IPS DF 6.9 (cell line): ENCODE measurements at places on chromosomes 3 and 15.

DNA sequence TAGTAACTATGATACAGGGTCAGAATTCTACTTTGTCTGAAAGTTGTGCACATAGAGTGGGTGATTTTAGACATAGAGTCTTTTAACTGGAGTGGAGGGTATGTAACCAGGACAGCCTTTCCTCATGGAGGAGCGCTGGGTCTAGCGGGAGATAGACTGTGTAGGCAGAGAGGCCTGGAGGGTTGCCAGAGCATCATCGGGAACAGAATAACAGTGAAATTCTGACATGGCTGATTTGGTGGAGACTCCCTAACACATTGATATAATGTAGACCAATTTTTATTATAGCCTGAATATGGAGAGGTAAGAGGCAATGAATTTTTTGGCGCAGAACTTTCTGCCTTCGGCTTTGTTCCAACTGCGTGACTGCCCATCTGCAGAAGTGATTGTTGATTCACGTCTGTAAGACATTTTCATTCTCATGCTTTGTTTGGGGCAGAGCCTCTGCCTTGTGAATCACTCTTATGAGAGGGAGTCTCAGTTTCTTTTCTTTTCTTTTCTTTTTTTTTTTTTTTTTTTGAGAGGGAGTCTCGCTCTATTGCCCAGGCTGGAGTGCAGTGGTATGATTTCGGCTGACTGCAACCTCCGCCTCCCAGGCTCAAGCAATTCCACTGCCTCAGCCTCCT, 16.0 kb downstream of the LPP start:
- DNase-seq = no peak
- H3K4me3 ChIP-seq = no peak overlapping the region
- H3K27me3 ChIP-seq = no peaks in the 10 kb centered on the region
- H3K27ac ChIP-seq = no peak overlapping the region
- H3K36me3 ChIP-seq = no peaks in the 10 kb centered on the region

GRCh38 chr15:81098349-81098748, 35.7 kb upstream of the CFAP161 start:
- no peak overlapping the region for H3K4me3 ChIP-seq
- no peaks in the 10 kb centered on the region for H3K36me3 ChIP-seq
- DNase-seq = no peak
- H3K27ac ChIP-seq = no peak overlapping the region
- H3K27me3 ChIP-seq = no peaks in the 10 kb centered on the region

DNA sequence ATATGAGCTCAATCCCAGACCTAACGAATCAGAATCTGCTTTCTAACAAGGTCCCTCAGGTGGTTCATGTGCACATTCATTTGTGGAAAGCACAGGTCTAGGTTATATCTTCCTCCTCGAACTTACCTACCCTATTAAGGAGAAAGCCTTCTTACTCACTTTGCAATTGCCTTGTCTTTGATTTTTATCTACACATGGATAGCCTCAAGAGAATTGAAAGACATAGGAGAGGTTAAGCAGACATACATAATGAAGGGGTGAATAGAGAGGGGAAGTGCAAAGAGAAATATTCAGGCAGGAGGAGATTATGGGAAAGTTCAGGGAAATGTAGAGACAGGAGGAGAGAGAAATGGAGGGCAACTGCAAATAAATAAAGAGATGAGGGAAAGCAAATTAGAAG, 422.9 kb upstream of the ADAMTS9 start:
- H3K27me3 ChIP-seq = no peaks in the 10 kb centered on the region
- no peak for DNase-seq
- no peak overlapping the region for H3K27ac ChIP-seq
- no peaks in the 10 kb centered on the region for H3K36me3 ChIP-seq
- H3K4me3 ChIP-seq = no peak overlapping the region
- H3K4me1 ChIP-seq = no peaks in the 10 kb centered on the region

DNA sequence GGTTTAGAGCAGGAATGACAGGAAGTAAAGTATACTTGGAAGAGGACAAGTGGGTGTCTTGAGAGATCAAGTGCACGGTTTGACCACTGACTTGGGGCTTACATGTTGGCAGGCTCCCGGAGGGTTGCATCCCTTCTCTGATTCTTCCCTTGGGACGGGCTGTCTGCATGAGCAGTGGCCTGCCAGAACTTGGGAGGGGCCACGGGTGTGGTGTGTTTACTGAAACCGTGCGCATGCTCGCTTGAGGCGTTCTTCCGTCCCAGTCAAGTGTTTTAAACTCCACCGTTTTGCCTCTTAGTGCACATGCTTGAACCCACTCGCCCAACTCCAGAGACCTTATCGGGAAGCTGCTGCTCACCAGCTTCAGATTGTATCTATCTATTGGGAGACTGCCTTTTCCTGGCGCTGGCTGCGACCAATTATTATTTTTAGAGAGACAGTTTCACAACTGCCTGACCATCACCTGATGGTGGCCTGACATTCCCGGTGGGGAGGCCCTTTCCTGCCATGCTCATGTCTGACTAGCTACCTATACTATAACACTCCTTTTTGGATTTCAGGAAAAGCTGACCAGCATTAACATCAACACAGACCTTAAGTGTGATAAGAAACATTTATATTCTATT, 14.9 kb upstream of the C3orf22 start:
- no peaks in the 10 kb centered on the region; the same call in 1 of the 2 replicates for H3K4me1 ChIP-seq
- H3K36me3 ChIP-seq = no peaks in the 10 kb centered on the region
- DNase-seq = no peak

DNA sequence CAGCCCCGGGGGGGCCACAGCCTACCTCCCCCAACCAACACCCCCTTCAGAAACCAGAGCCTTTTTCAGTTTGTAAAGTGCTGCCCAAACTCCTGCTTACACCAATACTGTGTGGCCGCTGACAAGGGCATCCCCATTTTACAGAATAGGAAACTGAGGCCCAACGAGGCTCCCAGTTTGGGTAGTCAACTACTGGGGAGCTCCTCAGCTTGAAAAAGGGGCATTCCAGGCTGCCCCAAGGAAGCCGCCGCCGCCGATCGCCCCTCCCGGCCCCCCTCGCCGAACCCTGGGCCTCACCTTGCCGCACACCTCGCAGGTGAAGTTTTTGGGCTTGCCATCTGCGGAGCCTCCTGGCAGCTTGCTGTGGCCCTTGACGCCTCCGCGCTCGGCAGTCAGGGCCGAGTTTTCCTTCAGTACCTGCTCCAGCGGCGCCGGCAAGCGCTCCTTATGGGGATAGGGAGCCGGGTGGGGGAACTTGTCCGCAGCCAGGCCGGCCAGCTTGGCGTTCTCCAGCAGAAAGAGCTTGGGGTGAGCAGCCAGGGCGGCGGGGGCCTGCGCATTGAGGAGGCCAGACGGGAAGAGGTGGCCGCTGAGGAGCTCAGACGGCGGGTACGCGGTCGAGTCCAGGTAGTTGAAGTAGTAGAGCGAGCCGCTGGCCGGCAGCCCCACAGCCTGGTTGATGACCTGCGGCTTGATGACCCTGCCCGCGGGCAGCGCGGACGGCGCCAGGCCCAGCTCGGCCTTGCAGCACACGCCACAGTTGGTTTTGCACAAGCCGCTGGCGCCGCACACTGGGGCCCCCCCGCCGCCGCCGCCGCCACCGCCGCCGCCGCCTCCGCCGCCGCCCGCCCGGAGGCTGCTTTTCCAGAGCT, 1.4 kb downstream of the FEZF2 start:
- no peak for DNase-seq
- no peaks in the 10 kb centered on the region for H3K36me3 ChIP-seq
- peaks cover 9% of the 10 kb centered on the region for H3K4me1 ChIP-seq

DNA sequence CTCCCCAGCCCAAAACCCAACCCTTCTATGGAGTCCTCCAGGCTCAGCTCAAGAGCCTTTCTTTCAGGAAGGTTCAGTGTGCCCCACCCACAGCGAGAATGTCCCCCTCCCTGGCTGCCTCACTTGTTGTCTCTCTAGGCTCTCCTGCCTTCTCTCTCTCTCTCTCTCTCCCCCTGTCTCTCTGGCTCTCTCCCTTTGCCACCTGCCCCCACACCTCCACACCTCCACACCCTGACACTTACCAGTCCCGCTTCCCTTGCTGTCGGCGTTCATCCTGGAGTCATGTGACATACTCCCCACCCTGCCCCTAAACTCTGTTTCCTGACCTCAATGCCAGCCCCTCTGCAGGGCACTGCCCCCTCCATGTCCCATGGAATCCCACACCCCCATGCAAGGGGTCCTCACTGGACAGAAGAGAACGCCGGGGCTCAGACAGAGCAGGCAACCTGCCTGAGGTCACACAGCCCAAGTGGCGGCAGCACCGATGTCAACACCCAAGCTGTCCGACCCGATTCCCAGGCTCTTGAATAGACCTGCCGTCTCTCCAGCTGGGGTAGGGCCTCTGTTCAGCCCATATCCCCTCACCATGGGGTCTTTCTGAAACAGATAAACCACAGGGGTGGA, 28.5 kb upstream of the SLC6A6 start:
- no peak for DNase-seq
- no peaks in the 10 kb centered on the region for H3K27me3 ChIP-seq
- H3K4me3 ChIP-seq = no peak overlapping the region

DNA sequence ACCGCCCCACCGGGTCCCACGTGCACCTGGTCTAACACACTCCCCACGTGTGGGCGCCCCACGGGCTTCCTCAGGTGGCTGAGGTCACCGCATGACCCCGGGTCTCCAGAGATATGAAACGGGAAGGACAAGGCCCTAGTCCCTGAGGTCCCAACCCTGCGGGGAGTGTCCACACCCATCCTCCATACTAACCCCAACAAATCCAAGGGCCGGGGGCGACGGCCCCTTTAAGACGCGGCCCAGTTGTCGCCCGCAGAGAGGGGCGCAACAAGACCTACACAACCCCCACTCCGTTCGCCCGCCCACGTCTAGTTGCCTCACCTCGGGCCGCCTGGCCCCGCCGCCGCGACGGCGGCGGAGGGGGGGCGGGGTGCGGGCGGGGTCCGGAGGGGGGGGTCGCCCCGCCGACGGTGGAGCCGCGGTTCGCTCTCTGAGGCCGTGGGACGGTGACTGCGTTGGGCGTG, 396 bp downstream of the INO80 start:
- H3K27ac ChIP-seq = no peak overlapping the region
- peak overlapping the region; percentile 86 for H3K4me3 ChIP-seq
- no peaks in the 10 kb centered on the region for H3K4me1 ChIP-seq
